ENCODE measurements at places on chromosomes 1 and 21.
A peak's percentile ranks its signal among the peaks of the same experiment; 100 is the strongest.

- DNase-seq = no peak
These were observed 665 bp downstream of the DAB1 start for GRCh38 chr1:57423135-57423655.

GRCh38 chr1:169339773-169340172 is 27.8 kb downstream of the NME7 start:
- DNase-seq = no peak

- DNase-seq = no peak
These were observed 25.8 kb upstream of the RUNX3 start for GRCh38 chr1:24955779-24956365.

GRCh38 chr1:98289311-98289710 is 368.5 kb upstream of the DPYD start:
- no peak for DNase-seq

GRCh38 chr21:34869545-34869944 is 179.6 kb downstream of the RUNX1 start:
- no peak for DNase-seq

GRCh38 chr1:52920791-52921291 is 699 bp downstream of the ECHDC2 start:
- DNase-seq = no peak

- DNase-seq = peak; percentile 30
These were observed at the start of gene FMOD for GRCh38 chr1:203351037-203351625. FMOD (minus strand) TSS chr1:203351122; CDS start chr1:203348270, 2,852 bp downstream.

- no peak for DNase-seq
These were observed 179.8 kb upstream of the GALNT2 start for GRCh38 chr1:229887043-229887822.

- DNase-seq = no peak
These were observed 28.0 kb upstream of the PAX7 start for GRCh38 chr1:18602533-18603211.

- no peak for DNase-seq
These were observed at the start of gene CASP9 for GRCh38 chr1:15524021-15524282. CASP9 (minus strand) TSS chr1:15524215; CDS start chr1:15524200, 15 bp downstream.

DNA sequence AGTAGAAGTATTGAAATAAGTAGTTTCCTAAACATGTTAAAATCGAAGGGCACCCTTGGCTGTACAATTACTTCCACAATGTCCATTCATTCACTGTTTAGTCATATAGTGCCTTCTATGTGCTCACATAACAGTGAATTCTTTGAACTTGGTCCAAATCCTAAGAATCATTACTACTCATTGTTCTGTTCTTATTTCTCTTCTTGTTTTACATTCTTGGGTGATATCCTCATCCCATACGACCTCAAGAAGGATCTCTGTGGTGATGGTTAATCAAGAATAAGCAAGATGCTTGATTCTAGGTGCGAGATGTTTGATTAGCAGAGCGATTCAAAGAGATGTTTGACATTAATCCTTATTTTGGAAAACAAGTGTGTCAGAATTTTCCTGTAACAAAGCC is 667.4 kb upstream of the ZP4 start:
- DNase-seq = no peak

DNA sequence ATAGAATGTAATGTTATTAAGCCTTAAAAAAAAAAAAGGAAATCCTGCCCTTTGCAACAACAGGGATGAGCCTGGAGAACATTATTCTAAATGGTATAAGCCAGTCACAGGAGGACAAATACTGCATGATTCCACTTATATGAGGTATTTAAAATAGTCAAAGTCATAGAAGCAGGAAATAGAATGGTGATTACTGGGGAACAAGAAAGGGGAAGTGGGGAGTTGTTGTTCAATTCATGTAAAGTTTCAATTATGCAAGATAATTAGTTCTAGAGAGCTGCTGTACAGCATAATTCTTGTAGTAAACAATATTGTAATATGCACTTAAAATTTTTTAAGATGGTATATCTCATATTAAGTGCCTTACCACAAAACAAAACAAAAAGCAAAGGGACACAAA is 13.2 kb downstream of the FCER1A start:
- no peak for DNase-seq

GRCh38 chr1:205258261-205258691 is 30.5 kb downstream of the TMCC2 start:
- no peak for DNase-seq

GRCh38 chr1:94528299-94528698 is 13.3 kb downstream of the F3 start:
- DNase-seq = no peak

- DNase-seq = peak; percentile 12
These were observed 46.5 kb downstream of the LUZP1 start for GRCh38 chr1:23122023-23122748.

DNA sequence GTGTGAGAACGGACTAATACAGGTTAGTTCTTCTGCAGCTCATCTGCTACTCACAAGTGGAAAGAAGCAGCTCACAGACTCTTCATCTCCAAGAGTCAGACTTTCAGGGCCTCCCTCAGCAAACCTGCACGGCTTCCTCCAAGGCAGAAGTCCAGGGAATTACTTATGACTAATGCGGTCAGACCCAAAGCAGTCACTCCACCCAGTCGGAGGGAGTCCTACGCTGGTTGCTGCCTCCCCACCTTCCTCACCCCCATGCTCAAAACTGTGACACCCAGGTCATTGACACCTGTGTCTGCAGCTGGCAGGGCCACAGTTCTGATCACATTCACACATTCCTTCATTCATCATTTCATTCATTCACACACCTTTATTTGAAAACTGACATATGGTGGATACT is 38.4 kb upstream of the PRDM2 start:
- DNase-seq = no peak

- no peak for DNase-seq
These were observed 34.4 kb downstream of the KIAA0040 start for GRCh38 chr1:175158170-175158591.
